ENCODE measurements at places on chromosomes 16 and 17.

- DNase-seq: no peak
Observed at GRCh38 chr16:30882429-30883310, 11.2 kb downstream of the BCL7C start.

- DNase-seq: no peak
Observed at GRCh38 chr17:41020336-41020735, 6.7 kb downstream of the KRTAP1-5 start.

GRCh38 chr16:17470908-17471718 is at the start of gene XYLT1:
Gene XYLT1, minus strand, starts transcription at chr16:17470960. Its CDS starts 164 bp downstream, at chr16:17470796.
- DNase-seq: peak; percentile 41

DNA sequence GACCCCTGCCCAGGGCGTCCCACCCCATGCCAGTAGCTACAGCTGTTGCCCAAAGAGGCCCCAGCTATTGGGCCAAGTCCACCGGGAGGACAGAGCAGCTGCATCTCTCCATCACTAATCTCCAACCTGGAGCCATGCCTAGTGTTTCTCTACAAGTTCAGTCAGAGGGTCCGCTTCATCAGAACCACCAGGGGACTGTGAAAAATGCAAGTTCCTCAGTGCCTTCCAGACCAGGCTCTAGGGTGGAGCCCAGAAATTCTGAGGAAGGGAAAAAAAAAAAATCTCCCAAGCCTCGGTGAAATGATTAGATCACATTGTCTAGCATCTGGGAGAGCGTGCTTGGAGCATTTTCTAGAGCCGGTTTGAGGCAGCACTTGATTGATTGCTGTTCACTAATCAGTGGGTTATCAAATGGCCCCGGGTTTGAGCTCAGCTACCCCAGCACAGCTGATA is 22.4 kb upstream of the HERPUD1 start:
- no peak for DNase-seq

GRCh38 chr17:76263896-76264295 is 1.3 kb upstream of the UBALD2 start:
- DNase-seq: no peak

GRCh38 chr17:81390873-81391255 is 4.4 kb upstream of the BAHCC1 start:
- DNase-seq: no peak
